ENCODE measurements at places on chromosomes 3 and 15. TPM values are rescaled to one million over a fixed set of nuclear protein-coding genes. Genes with fewer than 3 reads are reported as not detected.

GOLGA6A gene
- not detected for total RNA-seq

P2RY1 gene
- 7.6 TPM for total RNA-seq

SLC28A1 gene
- not detected for total RNA-seq

C3orf70 gene
- 0.33 TPM for total RNA-seq

CCR4 gene
- not detected for total RNA-seq

C3orf80 gene
- 0.26 TPM for total RNA-seq

PEAK1 gene
- total RNA-seq = 91.8 TPM

HCN4 gene
- total RNA-seq = not detected

NRG4 gene
- total RNA-seq = not detected

APBA2 gene
- 18.2 TPM for total RNA-seq

HTR3C gene
- total RNA-seq = not detected

DNA sequence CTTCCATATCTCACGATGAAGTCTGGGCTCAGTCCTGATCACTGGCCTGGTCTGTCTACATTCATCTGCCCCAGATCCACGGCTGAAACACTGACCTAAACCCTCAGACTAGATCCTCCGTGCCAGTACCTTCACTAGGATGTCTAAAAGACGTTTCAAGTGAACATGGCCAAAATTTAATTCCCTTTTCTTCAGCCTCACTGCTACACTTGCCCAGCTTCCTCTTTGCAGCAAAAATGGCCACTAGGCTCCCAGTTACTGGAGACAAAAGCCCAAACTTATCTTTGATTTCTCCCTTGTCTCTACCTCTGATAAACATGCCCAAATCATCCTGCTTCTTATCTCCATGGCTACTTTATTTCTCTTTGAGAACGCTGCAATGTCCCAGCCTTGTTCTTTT lies 1.7 kb downstream of the RASSF1 start:
- no peak for DNase-seq

GRCh38 chr3:59811160-59811559 lies 761.3 kb upstream of the CFAP20DC start:
- DNase-seq = no peak

GRCh38 chr3:24850245-24850644 lies 355.6 kb upstream of the THRB start:
- DNase-seq = no peak

DNA sequence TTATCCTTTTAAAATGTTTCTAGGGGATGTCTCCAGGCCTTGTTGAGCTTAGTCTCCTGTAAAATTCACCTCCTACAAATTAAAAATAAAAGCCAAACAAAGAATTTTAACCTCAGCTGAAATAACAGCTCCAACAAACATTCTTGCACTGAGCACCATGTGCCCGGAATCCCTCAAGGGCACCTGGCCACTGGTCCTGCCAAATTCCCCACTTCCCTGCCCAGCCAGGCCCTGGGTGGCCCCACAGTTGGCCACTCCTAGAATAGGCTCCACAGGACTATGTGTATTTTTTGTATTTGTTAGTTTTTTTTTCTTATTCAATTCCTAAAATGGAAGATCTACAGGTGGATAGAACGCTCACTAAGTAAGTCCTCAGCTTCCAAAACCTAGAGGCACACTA lies 33.1 kb upstream of the PLA2G4E start:
- DNase-seq = no peak

GRCh38 chr3:185528532-185528931 lies 23.9 kb downstream of the LIPH start:
- no peak for DNase-seq

DNA sequence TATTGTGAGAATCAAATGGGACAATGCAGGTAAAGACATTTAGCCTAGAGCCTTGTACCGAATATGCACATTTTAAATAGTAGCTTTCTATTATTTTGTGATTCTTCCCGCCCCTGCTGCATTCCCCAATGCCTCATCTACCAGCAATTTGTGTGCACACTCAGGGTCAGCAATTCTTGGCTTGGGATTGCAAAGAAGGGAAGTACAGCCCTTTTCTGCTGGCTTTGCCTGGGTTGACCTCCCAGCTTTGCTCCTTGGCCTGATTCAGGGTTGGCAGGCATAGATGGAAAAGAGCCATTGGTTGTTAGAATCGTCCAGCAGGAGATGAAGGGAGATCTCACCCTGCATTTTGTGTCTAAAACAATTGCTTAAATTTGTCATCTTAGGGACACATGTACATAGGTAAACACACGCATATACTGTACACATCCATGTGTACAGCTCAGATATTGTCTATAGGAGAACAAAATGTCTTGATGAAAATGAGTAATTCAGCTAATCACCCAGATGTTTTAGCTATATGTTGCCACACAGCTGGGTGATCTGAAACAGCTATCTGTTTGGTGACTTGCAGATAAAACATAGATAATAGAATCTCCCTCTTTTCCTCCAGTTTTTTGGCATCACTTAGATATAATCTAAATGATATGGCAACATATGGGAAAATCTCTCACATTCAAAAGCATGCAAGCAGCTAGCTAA lies 340.9 kb upstream of the TBL1XR1 start:
- DNase-seq = peak; percentile 93

GRCh38 chr15:63491979-63492378 lies 12.4 kb upstream of the USP3 start:
- peak; percentile 85 for DNase-seq

DNA sequence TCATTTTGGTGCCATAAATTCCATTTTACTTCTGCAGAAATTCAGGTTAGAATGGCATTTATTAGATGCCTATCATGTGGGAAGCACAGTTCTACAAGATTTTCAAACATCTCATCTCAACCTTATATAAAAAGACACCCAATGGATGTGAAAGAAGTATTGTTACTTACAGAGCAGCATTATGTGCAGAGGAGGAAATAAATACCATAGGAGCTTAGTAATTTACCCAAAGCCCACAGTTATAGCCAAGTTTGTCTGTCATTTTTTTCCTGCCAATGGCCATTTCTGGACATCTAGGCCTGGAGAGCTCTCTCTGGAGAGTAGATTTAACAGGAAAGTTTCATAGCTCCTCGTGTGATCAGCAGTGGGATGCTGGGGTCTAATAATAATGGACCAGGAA lies 659.4 kb upstream of the NAALADL2 start:
- peak; percentile 21 for DNase-seq

- DNase-seq = peak; percentile 77
Observed at GRCh38 chr3:48695393-48695753, 9.7 kb upstream of the NCKIPSD start.

DNA sequence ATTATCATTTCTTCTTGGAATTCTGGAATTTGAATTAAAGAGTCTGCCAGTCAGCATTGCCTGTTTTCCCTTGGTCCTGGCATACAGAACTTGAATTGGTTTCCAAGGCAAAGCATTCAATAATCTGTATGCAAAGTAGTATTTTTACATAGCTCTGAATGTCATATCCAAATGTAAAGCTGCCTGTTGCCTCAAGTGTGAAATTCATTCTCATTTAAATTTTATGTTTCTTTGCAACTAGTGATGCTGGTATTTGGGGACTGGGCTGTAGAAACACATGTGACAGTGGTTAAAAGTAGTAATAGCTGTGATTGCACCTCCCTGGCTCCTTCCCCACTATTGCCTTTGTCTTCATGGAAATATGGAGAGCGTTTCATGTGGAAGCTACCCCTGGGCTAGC lies 743.9 kb upstream of the GOLIM4 start:
- no peak for DNase-seq

- DNase-seq = no peak
Observed at GRCh38 chr3:25697553-25697952, 32.8 kb upstream of the TOP2B start.

DNA sequence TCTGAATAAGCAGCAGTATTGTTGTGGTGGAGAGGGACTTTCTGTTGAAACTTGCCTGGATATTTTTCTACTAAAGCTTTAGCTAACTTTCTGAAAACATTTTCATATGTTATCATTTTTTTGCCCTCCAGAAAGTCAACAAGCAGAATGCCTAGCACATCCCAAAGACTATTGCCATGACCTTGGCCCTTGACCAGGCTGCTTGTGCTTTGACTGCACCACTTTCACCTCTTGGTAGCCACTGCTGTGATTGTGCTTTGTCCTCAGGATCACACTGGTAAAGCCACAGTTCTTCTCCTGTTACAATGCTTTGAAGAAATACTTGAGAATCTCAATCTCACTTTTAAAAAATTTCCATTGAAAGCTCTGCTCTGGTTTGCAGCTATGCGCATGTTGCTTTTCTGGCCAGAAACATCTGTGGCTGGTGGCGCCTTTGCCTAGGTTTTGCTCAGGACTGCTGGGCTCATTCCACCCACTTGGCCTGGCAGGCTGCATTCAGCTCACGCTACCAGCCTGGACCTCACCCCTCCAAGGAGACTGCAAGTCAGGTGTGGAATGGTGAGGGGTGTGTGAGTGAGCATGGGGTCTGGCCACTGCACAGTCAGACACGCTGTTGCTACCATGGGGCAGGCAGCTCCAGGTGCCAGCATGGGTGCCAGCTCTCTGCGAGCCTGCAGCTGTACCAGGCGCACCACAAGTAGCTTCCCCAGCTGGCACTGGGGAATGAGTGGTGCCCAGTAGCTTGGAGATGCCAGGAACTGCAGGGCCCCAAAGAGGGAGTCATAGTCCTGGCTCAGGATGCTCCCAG lies 89.8 kb upstream of the TNFSF10 start:
- no peak for DNase-seq

DNA sequence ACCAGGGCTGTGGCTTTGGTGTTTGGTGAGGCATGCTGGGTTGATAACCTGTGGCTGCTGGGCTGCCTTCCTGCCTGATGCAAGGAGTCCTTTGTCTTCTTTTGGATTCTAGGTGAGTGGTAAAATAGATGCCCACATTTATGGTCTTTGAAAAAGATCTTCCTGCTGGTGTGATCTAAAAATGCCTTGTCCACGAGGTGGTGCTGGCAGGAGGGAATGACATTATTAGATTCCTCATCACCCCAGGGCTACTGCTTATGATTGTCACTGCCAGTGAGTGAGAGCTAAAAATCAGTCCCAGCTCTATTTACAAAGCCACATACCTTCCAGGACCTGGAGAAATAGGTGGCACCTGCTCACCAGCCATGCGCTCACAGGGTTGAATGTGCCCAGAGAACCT lies 355.5 kb upstream of the ROPN1 start:
- DNase-seq = no peak

DNA sequence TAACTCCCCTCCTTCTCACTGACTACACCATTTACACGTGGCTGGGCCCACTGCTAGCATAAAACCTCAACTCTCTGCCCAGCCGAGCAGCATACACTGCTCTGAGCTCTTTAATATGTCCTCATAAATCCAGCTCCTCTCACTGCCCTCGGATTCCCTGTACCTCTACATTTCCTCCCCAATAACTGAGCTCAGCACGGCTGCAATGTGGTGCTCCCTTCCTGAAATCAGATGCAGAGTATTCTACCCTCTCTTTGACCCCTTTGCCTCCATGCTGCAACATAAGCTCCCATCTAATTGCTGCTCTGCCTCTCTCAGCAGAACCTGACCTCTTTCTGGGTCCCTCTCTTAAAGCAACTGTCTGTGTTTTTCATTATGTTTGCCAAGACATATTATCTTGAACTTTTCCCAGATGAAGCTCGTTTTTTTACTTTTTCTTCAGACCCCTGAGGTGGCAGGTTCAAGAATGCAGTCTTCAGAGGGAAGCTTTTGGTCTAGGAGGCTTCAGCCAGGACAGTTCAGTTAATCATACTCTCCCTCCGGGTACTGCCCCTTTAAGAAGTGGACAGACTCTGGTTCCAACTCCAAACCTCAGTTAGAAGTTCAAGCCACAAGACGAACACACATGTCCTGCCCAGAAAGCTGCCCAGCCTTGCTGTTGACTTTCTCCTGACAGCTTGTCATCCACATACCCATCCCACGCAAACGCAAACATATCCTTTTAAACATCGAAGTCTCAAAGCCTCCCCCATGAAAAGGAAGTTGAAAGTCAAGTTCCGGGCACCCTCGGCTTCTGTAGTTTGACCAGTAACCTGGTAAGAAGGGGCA lies 81.1 kb upstream of the NEO1 start:
- peak; percentile 45 for DNase-seq

GRCh38 chr15:77009646-77010311 lies 14.9 kb downstream of the PSTPIP1 start:
- no peak for DNase-seq

DNA sequence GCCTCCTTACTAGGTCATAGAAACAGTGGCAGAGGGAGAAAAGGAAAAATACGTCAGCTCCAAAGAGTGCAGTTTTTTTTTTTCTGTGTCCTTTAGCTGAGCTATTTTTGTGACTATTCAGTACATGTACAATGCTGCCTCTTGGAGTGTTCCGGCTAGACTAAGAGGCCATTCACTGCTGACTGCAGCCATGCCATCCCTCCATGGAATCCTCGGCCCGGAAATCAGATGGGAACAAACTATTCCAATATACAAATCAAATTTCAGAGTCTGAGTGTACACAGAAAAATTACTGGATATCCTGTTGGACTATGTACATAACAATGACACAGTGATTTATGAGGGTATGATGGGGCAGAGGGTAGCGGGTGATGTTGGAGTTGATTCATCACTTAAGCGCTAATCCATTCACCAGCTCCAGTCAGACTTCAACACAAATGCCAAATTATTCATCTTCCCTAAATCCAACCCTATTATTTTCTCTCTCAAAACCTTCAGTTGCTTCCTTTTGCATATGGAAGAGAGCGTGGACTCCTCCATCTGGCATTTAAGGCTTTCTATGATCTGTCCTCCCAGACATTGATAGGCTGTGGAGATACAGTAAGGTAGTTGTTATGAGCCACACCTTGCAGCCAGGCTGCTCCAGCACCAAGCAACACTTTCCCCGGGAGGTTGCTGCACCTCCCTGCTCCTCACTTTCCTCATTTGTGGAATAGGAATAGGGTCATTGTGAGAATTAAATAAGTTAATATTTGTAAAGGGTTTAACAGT lies 109.1 kb downstream of the LPP start:
- DNase-seq = peak; percentile 95

DNA sequence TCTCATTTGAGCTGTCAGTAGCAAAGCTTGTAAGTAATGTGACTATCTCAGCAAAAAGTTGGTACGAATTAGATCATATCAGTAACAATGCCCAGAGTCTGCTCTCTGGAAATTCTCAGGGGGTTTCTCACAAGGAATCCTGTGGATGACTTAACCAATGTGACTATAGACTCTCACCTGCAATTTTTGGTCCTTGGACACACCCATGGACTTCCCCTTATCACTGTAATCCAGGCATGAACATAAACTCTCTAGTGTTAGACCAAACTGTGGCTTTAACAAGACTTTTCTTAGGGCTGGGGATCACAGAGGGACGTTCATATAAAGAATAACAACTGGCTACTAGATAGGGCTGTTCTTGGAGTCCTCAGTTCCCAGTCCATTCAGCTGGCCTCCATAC lies 3.9 kb upstream of the ZNF80 start:
- DNase-seq = no peak

GRCh38 chr3:126553284-126554084 lies 5.2 kb downstream of the C3orf22 start:
- DNase-seq = no peak

- DNase-seq = peak; percentile 93
Observed at GRCh38 chr15:80160570-80161156, 7.9 kb downstream of the FAH start.
